ENCODE measurements at places on chromosomes 7 and 10.

DNA sequence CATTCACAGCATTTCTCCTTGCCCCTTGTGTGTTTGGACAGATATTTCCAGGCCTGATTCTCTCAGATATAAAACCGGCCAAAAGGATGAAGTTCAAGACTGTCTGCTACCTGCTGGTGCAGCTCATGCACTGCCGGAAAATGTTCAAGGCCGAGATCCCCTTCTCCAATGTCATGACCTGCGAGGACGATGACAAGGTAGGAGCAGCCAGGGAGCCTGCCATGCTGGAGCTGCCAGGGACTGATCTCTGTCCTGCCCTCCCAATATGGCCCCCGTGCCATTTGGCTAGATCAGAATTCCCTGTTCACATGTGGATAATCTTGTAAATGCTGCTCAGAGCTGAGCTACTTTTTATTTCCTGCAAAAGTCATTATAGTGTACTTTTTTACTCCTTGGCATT, 87.8 kb downstream of the ADCY1 start:
- no peak for DNase-seq

DNA sequence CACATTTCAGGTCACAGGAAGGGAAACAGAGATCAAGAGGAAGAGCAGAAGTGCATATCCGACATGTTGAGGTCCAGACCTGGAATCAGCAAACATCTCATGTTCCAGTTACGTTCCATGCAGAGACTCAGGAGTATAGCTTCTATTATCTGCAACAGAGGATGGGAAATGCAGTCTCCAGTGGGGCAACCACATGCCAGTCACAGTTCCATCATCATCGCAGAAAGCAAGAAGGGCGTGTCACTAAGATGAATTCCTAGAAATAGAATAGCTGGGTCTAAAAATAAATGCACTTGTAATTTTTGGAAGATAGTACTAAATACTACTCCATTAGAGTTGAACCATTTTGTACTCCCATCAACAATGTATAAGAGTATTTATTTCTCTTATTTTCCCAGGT, 133.2 kb upstream of the MDFIC start:
- DNase-seq, result no peak

DNA sequence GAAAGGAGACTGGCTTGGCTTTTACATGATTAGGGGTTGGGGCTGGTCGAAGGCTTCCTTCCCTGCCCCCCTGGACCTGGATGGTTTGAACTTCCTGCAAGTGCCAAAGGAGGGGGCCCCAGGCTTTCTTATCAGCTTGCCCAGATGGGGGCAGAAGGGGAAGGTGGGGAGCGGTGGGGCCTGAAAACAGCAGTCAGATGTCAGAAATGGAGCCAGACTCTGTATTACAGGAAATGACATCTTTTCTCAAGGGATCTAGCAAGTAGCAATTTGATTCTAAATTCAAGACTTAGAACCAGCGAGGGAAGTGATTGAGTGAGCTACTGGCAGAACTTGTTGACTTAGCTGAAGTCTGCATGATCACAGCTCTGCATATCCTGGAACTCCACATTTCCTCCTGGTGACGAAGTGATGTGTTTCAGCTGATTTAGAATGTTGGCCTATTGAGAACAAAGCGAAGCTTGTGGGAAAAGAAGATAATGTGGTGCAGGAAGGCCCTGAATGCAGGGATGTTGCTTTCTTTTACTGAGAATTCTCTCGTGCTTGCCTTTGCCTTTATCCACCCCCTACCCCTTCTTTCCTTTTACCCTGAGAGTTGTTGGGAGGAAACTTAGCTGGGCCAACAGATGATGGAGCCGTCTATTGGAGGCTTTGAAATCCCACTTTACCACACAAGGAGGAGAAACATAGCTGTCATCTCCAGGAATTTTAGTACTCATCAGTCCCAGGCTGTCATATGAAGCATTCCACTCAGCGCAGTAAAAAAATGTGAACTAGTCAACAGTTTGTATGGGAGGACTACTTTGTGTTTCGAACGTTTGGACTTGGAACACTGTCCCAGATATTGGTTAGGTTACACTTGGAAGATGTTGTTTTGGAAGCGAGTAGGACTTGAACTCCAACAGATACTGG, 43.2 kb downstream of the CCNY start:
- no peak for DNase-seq

GRCh38 chr10:122234416-122234815, 36.7 kb upstream of the BTBD16 start:
- DNase-seq, result no peak

GRCh38 chr7:1302936-1303335, 70.3 kb downstream of the UNCX start:
- no peak for DNase-seq

DNA sequence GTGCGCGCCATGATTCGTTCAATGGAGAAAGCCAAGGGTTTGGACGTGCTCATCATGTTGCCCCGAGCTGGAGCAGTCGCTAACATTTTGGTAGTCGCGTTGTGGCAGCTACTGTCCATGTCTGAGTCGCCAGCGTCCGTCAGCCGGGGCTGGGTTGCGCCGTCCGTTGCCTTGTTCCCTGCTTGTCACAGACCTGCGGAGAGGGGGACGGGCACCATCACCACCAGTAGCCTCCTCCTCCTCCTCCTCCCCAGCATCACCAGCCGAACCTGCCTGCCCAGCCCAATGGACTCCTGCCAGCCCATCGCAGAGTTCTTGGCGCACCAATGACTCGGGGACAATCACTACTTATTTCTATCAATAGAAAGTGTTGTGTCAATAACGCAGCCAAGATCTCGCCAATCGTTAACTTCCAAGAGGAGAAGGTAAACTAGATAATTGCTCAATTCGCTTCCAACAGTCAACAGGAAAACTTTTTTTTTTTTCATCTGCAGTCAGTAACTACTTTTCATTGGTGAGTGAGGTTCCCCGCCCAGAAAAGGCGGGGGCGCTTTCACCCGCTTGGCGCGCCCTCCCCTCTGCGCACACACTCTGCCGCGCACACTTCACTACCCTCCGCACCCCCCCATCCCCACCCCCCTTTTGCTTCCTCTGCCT, at the start of gene FEZF1:
Gene FEZF1, minus strand, starts transcription at position 432 of the 657 bp plus-strand sequence. Its CDS starts 313 bp downstream, at position 119.
- no peak for DNase-seq

Measured in activated T-helper 1 cell treated with anti-CD3 and anti-CD28 coated beads, Interleukin-2, amount 50 U/mL, for 16 hours (primary cell).